NCI-H2227 treated with DMSO at 0.1 percent for 48 hours (cell line): ENCODE measurements at places on chromosomes 1 and 21.

GRCh38 chr21:38234395-38235142 is 22.2 kb upstream of the KCNJ15 start:
- no peak for DNase-seq

GRCh38 chr1:84574936-84575335 is 696 bp upstream of the CTBS start:
- DNase-seq = peak; percentile 31

DNA sequence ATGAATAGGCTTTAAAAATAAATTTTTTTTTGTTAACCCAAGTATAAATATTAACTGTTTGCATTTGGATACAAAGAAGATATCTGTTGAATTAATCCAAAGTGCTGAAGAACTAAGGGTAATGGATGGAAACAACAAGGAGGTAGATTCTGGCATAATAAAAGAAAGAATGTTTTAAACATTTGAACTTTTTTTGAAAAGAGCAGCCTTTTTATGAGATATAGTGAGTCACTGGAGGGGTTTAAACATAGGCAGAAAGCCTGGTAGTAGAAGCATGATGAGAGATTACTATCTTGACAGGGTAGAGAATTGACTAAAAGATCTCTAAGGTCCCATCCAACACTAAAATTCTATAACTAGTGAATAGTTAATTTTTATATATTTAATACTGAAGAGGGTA is 2.7 kb downstream of the MIER1 start:
- no peak for DNase-seq

DNA sequence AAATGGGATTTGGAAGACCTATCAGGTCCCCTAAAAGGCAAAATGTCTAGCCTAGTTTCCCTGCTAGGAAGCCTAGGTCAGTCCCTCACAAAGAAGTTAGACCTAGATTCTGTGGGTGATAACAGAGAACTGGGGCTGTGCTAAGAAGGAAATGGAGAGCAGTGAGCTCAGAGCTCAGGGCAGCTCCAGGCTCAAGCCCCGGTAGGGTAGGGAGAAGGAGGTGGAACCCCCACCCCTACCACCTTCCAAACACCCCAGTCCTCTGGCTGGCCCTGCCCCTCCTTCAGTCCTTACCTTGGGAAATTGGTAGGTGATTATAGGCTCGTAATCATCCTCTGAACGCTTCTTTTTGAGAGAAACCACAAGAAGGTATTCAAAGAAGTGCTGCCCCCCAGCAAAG is 1.1 kb downstream of the DENND2D start:
- no peak for DNase-seq

DNA sequence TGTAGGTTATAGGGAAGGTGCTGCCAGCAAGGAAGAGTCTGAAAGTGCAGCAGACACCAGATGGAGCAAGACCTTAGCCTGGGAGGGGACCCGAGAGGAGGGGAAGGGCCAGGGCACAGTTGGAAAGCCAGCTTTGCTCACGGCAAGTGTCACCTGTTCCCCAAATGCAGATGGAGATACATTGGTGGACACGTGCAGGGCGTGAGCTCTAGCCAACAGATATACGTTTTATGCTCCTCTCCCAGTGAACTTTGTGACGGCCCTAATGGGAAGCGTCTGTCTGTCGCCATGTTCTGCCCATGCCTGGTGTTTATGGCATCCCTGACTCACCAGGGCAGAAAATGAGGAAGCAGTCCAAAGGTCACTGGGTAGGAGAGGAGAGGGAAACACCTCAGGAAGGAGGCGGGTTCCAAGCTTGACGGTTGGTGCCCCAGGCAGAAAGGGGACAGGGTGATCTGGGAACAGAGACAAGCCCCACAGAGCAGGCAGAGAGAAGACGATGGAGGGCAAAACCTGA is 7.6 kb downstream of the GPA33 start:
- no peak for DNase-seq
